Activated CD4-positive, alpha-beta memory T cell treated with anti-CD3 and anti-CD28 coated beads for 36 hours (primary cell): ENCODE measurements at places on chromosomes 12 and 14. TPM values are rescaled to one million over a fixed set of nuclear protein-coding genes. Genes with fewer than 3 reads are reported as not detected.

GRCh38 chr14:22282417-22282816 lies 306.6 kb downstream of the DAD1 start:
- no peaks in the 10 kb centered on the region for H3K4me1 ChIP-seq
- H3K27me3 ChIP-seq = no peaks in the 10 kb centered on the region
- H3K27ac ChIP-seq = no peak overlapping the region
- DNase-seq = no peak

GRCh38 chr12:50024805-50025186 lies 498 bp downstream of the RACGAP1 start:
- peak overlapping the region; percentile 94 for H3K4me3 ChIP-seq
- H3K4me1 ChIP-seq = peaks cover 14% of the 10 kb centered on the region
- H3K27ac ChIP-seq = peak overlapping the region; percentile 91
- H3K27me3 ChIP-seq = peaks cover 2% of the 10 kb centered on the region

Gene TUBA1A
- total RNA-seq = 88.7 TPM

Gene LRP1-AS
- not detected for total RNA-seq

- no peaks in the 10 kb centered on the region for H3K36me3 ChIP-seq
- no peak overlapping the region for H3K27ac ChIP-seq
- H3K4me1 ChIP-seq = no peaks in the 10 kb centered on the region
These were observed 65.2 kb downstream of the NINJ2 start for GRCh38 chr12:597926-598568.

Gene IAPP
- total RNA-seq = not detected

Gene EVL
- total RNA-seq = 180 TPM

- H3K4me3 ChIP-seq = no peak overlapping the region
- peaks cover 1% of the 10 kb centered on the region for H3K27me3 ChIP-seq
These were observed 34.2 kb downstream of the ABCC9 start for GRCh38 chr12:21906919-21907493.

Gene GLTP
- 20.9 TPM for total RNA-seq

Gene PCNX1
- 39.2 TPM for total RNA-seq

- no peak overlapping the region for H3K4me3 ChIP-seq
- H3K27me3 ChIP-seq = peaks cover 16% of the 10 kb centered on the region
These were observed 3.4 kb upstream of the MYL2 start for GRCh38 chr12:110923692-110924334.

- peak overlapping the region; percentile 63 for H3K27ac ChIP-seq
- DNase-seq = no peak
- H3K4me3 ChIP-seq = no peak overlapping the region
- peaks cover 8% of the 10 kb centered on the region for H3K36me3 ChIP-seq
- peaks cover 92% of the 10 kb centered on the region for H3K4me1 ChIP-seq
These were observed 114.4 kb downstream of the PRKCH start for GRCh38 chr14:61435563-61436337.

Gene TRHDE
- not detected for total RNA-seq

DNA sequence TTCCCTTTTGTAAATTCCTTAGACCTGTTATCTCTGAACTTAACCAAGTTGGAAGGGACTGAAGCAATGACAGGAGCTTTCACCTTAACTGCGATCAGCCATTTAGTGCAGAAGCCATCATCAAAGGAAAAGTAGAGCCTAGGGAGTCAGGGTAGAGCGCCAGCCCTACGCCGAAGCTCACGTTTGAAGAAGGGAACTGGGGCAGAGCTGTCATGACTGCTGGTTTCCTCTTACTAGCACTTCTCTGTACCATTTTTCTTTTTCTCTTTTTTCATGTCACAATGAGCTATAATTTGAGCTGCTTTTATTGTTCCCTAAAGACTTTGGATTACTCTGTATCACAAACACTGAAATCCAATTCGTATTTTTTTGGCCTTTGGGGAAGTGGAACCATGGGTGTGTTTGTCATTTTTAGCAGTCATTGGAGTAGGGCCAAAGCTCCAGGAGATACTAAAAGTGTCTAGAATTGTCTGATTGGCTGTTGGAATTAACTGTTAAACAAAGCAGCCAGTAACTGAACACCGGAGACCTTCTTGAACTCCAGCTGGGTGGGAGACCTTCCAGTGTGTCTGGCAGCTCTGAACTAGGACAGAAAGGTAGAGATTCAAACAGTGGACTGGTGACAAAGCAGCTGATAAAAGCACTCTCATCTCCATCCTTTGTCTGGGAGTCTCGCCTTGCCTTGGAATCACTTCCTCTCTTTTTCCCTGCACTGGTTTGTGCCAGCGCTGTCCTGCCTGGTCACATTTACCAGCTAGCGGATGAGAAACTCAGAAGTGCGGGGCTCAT lies 9.1 kb downstream of the MTRFR start:
- H3K36me3 ChIP-seq = peaks cover 31% of the 10 kb centered on the region
- H3K27me3 ChIP-seq = no peaks in the 10 kb centered on the region
- DNase-seq = no peak
- H3K4me1 ChIP-seq = peaks cover 55% of the 10 kb centered on the region
- peak overlapping the region; percentile 57 for H3K27ac ChIP-seq
- H3K4me3 ChIP-seq = no peak overlapping the region

Gene LMNTD1
- not detected for total RNA-seq

DNA sequence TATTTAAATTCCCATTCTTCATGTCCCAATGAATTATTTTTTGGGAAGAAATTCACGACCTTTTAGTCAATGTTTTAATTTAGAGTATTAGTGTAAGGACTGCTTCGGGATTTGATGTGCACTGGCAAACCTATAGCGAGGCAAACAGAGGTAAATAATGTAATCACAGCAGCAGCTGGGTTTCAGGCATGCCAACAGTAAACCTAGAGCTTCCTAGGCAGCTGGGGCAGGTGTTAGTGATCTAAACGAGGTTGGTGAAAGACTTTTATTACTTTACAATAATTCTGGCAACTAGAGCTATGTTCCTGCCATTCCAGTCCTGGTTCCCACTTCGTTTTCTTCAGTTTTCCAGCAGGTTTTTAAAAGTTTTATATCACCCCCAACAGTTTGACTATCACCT lies 1036.4 kb upstream of the FOXG1 start:
- no peak for DNase-seq
- no peaks in the 10 kb centered on the region for H3K36me3 ChIP-seq
- H3K27ac ChIP-seq = no peak overlapping the region
- H3K4me1 ChIP-seq = no peaks in the 10 kb centered on the region
- H3K27me3 ChIP-seq = no peaks in the 10 kb centered on the region

GRCh38 chr14:94025720-94026119 lies 420 bp upstream of the OTUB2 start:
- H3K4me1 ChIP-seq = peaks cover 49% of the 10 kb centered on the region
- H3K36me3 ChIP-seq = no peaks in the 10 kb centered on the region
- H3K4me3 ChIP-seq = peak overlapping the region; percentile 64

DNA sequence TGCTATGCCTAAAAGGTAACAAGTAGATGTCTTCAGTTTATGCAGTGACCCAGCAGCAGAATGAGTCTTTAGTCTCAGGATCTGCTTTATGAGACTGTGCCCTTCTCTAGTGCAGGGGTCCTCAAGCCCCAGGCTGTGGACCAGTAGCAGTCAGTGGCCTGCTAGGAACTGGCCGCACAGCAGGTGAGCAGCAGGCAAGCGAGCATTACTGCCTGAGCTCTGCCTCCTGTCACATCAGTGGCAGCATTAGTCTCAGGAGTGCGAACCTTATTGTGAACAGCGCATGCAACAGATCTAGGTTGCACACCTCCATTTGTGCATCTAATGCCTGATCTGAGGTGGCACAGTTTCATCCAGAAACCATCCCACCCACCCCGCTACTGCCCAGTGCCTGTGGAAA lies 38.4 kb downstream of the LRP6 start:
- no peak overlapping the region for H3K27ac ChIP-seq
- no peak for DNase-seq
- H3K4me3 ChIP-seq = no peak overlapping the region
- peaks cover 4% of the 10 kb centered on the region for H3K4me1 ChIP-seq
- H3K27me3 ChIP-seq = peaks cover 8% of the 10 kb centered on the region

DNA sequence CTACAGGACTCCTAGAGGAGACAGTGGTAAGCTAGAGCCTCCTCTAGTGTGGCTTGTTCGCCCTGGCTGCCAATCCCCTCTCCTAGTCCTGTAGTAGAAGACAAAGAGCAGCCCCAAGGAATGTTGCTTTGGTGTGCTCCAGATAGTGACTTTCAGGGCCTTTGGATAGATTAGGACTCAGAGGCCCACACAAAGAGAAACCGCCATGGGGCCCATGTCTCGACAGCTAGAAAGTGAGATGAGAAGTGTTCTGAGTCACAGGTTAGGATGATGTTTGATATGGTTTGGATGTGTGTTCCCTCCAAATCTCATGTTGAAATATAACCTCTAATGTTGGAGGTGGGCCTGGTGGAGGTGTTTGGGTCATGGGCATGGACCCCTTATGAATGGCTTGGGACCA lies 51.8 kb upstream of the JDP2 start:
- H3K27ac ChIP-seq = no peak overlapping the region
- no peaks in the 10 kb centered on the region for H3K4me1 ChIP-seq
- peak; percentile 24 for DNase-seq
- H3K36me3 ChIP-seq = no peaks in the 10 kb centered on the region
- H3K4me3 ChIP-seq = no peak overlapping the region

DNA sequence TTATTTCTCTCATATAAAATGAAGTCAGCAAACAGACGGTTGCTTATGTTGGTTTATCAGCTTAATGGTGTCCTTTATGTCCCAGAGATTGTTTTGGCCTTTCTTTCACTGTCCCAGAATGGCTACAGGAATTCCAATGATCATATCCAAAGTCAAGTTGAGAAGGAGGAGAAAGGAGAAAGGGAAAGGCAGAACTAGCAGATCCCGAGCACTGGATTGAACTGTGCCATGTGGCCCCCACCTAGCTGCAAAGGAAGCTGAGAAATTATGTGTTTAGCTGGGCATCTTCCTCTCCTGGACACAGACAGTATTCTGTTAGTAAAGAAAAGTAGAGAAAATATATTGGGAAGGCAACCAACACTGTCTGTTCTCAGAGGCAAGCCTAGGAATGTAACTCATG lies 90.7 kb upstream of the ANO4 start:
- H3K4me1 ChIP-seq = no peaks in the 10 kb centered on the region
- no peak overlapping the region for H3K27ac ChIP-seq
- H3K4me3 ChIP-seq = no peak overlapping the region
- H3K27me3 ChIP-seq = peaks cover 3% of the 10 kb centered on the region
- DNase-seq = no peak

- no peaks in the 10 kb centered on the region for H3K36me3 ChIP-seq
- no peak for DNase-seq
- no peaks in the 10 kb centered on the region for H3K4me1 ChIP-seq
- no peak overlapping the region for H3K27ac ChIP-seq
These were observed 89.4 kb downstream of the NT5DC3 start for GRCh38 chr12:103751600-103751999.

Gene KLRC1
- not detected for total RNA-seq

- H3K27ac ChIP-seq = peak overlapping the region; percentile 85
- H3K4me1 ChIP-seq = peaks cover 78% of the 10 kb centered on the region
- H3K27me3 ChIP-seq = no peaks in the 10 kb centered on the region
These were observed 22.5 kb upstream of the PCNX1 start for GRCh38 chr14:70884595-70885342.

Gene TSPAN8
- not detected for total RNA-seq

Gene MYL2
- not detected for total RNA-seq

DNA sequence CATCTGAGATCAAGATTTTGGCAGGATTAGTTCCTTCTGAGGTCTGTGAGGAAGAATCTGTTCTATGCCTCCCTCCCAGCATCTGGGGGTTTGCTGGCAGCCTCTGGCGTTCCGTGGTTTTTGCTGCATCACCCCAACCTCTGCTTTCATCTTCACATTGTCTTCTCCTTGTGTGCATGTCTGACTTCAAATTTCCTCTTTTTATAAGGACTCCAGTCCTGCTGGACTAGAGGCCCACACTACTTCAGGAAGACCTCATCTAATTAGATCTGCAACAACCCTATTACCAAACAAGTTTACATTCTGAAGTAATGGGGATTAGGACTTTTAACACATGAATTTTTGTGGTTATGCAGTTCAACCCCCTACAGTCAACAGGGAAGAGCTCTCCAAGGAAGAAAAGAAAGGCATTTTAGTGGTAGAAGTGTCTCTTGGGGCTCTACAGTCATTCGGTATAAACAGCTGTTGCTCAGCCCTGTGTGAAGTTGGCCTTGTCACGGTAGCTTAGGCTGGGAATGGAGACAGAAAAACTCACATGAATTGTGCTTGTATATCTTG lies 89.7 kb downstream of the CAND1 start:
- H3K36me3 ChIP-seq = no peaks in the 10 kb centered on the region
- H3K27ac ChIP-seq = no peak overlapping the region
- no peak for DNase-seq
- H3K4me3 ChIP-seq = no peak overlapping the region
- H3K27me3 ChIP-seq = no peaks in the 10 kb centered on the region

- H3K36me3 ChIP-seq = no peaks in the 10 kb centered on the region
- no peak overlapping the region for H3K27ac ChIP-seq
- no peaks in the 10 kb centered on the region for H3K4me1 ChIP-seq
- H3K27me3 ChIP-seq = peaks cover 6% of the 10 kb centered on the region
- DNase-seq = no peak
These were observed 254.6 kb downstream of the C12orf75 start for GRCh38 chr12:105585107-105585506.

Gene SERPINA6
- total RNA-seq = not detected

DNA sequence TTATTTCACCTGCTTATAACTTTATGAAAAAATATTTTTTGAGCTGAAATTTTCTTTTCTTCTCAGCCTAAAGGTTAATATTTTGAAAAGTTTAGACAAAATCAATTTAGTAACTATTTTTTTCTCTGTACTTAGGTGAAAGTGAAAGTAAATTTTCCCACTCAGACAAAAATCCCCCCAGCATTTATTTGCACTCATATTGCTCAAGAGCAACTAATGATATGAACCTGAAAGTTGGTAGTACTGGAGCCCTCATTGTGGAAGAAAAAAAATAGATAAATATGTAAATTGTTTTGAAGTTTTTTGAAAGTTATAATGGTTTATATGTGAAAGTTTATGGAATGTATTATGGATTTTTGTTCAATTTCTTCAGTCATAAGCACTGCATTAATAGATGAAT lies 1005.9 kb upstream of the ATXN7L3B start:
- no peaks in the 10 kb centered on the region for H3K27me3 ChIP-seq
- no peaks in the 10 kb centered on the region for H3K4me1 ChIP-seq
- H3K36me3 ChIP-seq = no peaks in the 10 kb centered on the region
- H3K4me3 ChIP-seq = no peak overlapping the region
- no peak for DNase-seq

Gene SLCO1C1
- not detected for total RNA-seq

DNA sequence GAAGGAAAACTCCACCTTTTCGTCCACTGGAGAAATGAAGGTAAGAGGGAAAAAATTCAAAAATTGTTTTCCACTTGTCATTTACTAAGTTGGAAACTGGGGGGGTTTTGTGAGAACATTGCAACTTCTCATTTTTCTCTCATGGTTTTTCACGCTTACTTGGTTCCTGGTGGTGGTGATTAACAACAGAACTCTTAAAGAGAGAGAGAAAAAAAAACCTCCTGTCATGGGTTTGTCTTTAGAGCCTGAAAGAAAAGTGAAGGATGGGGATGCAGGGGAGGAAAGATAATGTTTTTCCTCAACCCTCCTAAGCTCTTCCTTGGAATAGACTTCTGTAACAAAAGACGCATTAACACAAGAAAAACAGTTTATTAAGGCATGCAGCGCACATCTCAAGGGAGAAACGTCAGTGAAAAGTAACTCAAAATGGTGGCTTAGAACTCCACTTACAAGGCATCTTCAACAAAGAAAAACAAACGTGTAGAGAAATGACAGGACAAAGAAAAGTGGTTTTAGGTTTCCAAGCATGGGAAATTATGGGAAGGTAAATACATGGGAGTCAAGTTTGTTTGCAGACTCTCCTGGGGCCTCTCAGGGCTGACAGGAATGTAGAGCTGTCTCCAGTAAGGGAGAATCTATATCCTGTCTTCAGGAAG lies 81.9 kb upstream of the ATF7IP start:
- H3K27me3 ChIP-seq = no peaks in the 10 kb centered on the region
- H3K27ac ChIP-seq = no peak overlapping the region
- H3K4me3 ChIP-seq = no peak overlapping the region
- peaks cover 2% of the 10 kb centered on the region for H3K36me3 ChIP-seq

GRCh38 chr14:36580856-36581831 lies 1.3 kb downstream of the NKX2-8 start:
- H3K27ac ChIP-seq = no peak overlapping the region
- H3K4me3 ChIP-seq = no peak overlapping the region
- peak; percentile 37 for DNase-seq
- H3K27me3 ChIP-seq = peaks cover 60% of the 10 kb centered on the region
- no peaks in the 10 kb centered on the region for H3K36me3 ChIP-seq
